GM03348 (cell line): ENCODE measurements at places on chromosomes 1 and 21.

DNA sequence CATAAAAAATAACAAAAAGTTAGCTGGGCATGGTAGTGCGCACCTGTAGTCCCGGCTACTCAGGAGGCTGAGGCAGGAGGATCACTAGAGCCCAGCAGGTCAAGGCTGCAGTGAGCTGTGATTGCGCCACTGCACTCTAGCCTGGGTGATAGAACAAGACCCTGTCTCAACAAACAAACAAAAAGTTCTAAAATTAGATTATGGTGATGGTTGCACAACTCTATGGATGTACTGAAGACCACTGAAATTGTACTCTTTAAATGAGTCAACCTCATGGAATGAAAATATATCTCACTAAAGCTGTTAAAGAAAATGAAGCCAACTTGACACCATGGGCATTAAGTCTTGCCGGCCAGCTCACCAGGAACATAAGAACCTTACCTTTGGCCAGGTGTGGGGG, 9.1 kb downstream of the MRAP start:
- no peak for DNase-seq

GRCh38 chr21:40646651-40647050, 200.3 kb downstream of the DSCAM start:
- no peak for DNase-seq

DNA sequence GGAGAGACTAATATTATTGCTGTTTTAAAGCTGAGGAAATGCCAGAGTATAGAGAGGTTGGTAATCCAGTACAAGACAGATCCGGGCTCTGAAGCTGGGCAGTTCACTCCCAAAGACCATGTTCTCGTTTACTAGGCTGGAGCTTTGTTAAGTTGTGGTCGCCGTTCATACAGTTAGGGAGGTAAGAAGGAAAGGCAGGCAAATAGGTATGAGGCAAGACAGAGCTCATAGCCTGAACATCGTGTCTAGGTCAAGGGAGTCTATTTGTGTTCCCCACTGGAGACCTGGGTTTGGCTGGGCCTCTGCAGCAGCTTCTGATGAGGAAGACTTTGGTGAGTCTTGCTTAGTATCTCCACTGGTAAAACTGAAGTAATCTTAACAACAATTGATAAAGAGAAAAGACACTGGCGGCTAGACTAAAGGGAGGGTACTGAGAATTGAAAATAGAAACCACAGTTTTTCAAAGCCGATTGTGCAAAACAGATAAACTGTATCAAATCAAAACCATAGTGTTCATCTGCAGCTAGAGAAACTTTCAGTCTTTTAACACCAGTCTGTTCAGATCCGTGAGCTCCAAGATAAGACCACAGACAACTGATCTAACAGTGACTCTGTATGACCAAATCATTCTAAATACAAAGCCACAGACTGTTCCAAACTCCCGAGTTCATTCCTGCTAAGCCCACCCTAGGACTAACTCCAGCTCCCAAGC, 217.0 kb upstream of the FAM78B start:
- DNase-seq = no peak

GRCh38 chr1:98910827-98911226, 93.8 kb downstream of the PLPPR5 start:
- no peak for DNase-seq

DNA sequence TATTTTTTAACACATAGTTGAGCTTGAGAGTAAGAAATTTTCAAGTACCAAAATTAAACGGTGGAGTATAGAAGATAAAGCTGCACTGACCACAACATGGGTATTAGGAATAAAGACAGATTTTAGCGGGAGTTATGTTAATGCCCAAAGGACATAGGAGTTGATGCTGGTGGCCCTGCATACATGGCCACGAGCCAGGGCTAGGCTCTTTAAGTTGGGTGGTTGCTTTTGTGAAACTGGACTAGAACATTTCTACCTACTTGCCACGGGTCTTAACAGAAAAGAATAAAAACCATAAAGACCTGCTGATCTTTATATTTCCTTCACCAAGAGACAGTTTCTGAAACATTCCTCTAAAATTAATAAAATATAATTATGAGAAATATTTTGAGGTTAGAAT, 14.9 kb downstream of the EDEM3 start:
- DNase-seq = no peak

DNA sequence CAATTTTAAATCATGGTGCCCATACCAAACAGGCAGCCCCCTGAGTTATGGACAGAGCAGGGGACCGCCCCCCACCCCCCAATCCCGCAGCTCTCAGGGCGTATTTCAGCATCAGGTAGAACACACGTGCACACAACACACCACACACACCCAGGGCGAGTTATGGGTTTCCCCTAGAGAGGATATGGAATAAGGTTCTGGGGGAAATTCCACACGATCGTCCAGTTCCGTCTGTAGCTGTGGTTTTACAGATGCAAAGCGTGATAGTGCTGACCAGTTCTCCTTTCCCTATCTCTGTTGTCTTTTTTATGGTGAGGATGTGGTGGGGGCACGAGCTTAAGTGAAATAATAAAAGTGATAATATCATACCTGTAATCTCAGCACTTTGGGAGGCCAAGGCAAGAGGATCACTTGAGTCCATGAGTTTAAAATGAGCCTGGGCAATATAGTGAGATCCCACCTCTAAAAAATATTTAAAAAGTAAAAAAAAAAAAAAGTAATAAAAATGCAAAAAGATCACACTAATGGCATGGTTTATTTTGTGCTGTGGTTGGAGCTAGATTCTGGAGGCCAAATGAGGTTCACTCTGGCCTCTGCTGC, 25.1 kb downstream of the C2CD2 start:
- no peak for DNase-seq

GRCh38 chr1:105243411-105243810, 1493.7 kb downstream of the AMY1C start:
- no peak for DNase-seq

DNA sequence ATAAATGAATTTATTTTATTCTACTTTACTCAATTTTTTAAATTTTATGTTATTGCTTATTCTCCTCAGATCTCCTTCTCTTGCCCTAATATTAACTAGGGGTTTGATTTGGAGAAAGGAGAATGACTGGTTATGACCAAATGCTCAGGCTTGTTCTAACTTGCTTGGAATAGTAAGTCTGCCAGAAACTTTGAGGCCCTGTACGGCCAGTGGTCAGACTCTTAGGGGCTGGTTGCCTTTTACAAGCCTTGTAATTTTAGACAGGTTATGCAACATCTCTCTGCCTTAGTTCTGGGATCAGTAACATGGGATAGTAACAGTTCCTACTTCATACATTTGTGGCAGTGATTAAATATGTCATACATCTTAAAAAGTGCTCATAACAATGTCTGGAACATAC, 279.5 kb downstream of the DUSP10 start:
- no peak for DNase-seq

DNA sequence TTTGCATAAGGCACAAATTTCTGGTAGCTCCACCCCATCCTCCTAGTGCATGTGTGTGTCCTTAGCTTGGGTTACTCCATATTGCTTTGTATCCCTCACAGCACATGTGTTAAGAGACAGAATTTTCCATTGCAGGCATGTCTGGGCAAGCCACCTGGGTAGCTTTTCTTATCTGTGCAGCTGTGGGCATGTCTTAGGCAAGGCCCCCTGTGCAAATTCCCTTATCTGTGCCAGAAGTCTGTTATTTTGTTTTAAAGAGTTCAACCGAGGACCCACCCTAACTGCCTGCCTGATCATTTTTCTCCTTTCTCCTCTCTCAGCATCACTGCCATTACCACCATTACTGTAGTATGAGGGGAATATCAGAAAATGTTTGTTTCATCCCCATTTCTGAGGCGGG, 131.9 kb downstream of the CYYR1 start:
- no peak for DNase-seq

DNA sequence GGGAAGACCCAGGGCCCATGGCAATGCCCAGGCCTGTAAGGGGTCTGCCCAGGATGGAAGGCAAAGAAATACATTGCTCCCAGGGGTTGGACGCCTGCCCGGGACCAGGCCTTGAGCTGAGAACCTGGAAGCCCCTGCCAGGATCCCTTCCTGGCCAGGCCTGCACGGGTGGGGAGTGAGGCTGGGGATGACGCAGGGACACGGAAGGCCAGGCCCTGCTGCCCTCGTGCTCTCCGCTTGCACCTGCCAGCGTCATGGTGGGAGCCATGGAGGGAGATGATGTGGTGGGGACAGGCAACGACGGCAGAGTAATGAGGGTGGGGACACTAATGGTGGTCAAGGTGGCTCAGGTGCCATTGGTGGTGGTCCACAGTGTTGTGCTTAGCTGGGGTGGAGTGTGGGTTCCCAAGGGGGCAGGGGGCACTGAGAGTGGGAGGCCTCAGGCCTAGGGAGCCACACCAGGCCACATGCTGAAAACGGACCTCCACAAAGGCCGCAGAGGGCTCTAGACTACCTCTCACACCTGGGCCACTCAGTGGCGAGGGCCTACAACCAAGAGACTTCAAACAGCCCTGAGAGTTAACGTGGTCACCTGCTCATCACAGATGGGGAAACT, 4.3 kb downstream of the HES3 start:
- DNase-seq = no peak

DNA sequence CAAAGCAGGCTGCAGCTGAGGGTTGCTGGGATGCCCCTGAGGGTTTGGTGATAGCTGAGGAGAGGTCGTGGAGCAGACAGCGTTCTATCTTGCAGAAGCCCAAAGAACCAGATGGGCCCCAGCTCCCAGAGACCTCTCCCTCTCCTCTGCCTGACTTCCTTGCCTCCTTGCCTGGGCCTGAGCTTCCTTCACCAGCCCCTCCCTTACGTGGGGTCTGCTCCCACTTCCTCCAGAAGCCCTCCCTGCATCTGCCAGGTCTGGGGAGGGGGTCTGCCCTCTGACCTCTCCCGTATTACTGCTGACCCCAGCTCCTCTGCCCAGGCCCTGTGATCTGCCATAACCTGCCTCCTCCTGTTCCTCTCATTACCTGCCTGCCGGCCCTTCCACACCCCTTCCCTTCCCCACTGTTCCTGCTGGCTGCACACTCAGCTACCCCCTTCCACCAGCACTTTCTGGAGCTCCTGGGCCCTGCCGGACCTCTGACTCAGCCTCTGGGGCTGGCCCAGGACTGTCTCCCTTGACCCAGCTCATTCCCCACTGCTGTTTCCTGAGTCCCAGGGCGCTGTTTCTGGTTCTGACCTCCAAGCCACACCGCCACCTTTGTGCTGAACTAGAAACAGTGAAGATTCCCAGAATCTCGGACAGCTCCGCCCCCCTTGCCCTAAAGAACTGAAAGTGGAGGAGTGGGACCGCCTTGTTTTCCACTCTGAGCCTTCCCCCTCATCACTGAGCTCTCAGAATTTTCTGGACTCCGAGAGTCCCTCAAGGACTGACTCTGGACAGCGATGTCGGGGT, 237.7 kb upstream of the C1orf174 start:
- DNase-seq = no peak

DNA sequence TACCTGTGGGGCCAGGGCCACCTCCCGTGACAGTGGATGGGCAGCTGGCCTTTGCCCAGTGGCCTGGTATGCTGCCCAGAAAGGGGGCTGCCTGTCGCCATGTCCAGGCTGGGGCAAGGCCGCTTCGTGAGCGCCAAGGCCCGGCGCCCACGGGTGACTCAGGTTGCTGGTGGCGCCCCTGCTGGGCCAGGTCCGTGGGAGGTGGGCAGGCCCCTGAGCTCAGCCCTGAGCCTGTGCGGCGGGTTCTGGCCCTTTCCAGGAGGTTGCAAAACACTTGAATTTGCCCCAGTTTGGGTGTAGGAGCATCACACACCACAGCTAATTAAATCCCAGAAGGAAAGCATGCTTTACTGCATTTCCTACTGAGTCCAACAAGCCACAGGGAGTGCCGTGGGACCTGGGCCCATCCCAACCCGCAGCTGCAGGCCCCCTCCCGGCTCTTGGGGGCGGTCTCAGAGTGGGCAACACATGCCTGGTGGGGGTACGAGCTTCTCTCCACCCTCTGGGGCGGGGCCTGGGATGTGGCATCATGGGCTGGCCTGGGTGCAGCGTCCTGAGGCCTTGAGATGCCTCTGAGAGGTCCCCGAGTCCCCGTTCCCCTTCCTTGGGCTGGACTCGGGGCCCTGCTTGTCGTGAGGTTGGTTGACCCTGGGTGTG, 159.8 kb downstream of the PEX14 start:
- DNase-seq = peak; percentile 83

GRCh38 chr1:154346276-154346917, 21.1 kb downstream of the ATP8B2 start:
- DNase-seq = no peak

GRCh38 chr1:170663404-170664092, 383 bp upstream of the PRRX1 start:
- peak; percentile 27 for DNase-seq

GRCh38 chr1:93347334-93347899, 1.7 kb downstream of the DR1 start:
- no peak for DNase-seq

DNA sequence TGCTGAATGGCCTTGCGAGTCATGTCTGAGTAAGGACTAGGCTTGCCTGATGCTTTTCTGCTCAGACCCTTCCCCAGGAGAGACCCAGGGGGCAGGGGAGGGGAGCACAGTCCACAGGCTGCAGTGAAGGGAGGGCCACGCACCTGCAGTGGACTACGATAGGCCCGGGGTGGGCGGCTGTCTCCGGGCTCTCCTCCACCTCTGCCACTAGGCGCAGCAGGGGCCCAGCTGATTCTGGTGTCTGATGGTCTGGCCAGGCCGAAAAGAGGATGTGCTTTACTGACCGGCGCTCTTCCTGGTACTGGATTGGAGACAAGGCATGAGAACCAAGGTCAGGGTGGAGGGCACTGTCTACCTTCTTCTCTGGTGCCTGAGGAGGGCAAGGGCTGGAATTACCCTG, 7.9 kb upstream of the ARL8A start:
- no peak for DNase-seq

- DNase-seq = peak; percentile 75
Observed at GRCh38 chr1:117928881-117929342, 509 bp downstream of the GDAP2 start.

DNA sequence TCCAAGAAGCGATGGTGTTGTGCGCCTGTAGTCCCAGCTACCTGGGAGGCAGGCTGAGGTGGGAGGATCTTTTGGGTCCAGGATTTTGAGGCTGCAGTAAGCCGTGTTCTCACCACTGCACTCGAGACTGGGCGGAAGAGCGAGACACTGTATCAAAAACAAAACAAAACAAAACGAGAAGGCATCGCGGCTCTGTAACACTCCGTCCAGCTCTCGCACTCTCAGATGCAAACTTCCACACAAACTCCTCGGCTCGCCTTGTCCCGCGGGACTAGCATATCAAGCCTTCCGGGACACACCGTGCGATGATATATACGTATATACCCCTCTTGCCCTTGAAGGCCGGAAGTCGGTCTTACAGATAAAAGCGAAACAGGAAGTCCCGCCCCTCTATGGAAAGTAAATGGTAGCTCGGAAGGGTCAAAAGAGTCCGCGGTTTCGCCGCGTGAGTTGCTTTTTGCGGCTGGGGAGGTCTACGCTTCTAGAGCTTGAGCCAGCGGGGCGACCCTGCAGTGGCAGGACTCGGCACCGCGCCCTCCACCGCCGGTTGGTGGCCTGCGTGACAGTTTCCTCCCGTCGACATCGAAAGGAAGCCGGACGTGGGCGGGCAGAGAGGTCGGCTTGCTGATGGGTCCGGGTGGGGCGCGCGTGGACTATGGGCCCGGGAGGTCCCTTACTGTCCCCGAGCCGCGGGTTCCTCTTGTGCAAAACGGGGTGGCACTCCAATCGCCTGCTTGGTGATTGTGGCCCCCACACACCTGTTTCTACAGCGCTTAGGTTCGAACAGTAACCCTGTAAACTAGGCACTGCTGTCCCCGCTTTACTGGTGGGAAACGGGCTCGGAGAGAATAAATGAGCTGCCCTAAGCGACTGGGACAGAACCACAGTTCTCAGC, at the start of gene COA6:
COA6 (plus strand) TSS at position 393 of the 895 bp plus-strand sequence; CDS start at position 404, 11 bp downstream.
- DNase-seq = peak; percentile 92
